Common myeloid progenitor, CD34-positive (primary cell): ENCODE measurements at places on chromosomes 13 and 19.

- H3K4me1 ChIP-seq: no peaks in the 10 kb centered on the region
- no peak overlapping the region for H3K27ac ChIP-seq
- no peaks in the 10 kb centered on the region for H3K27me3 ChIP-seq
- no peak for DNase-seq
- no peaks in the 10 kb centered on the region for H3K36me3 ChIP-seq
Measured at GRCh38 chr19:12873891-12874745, 7.1 kb downstream of the DNASE2 start.

- H3K27ac ChIP-seq: no peak overlapping the region
- H3K4me1 ChIP-seq: no peaks in the 10 kb centered on the region
- H3K4me3 ChIP-seq: no peak overlapping the region
- H3K27me3 ChIP-seq: peaks cover 10% of the 10 kb centered on the region
- no peak for DNase-seq
Measured at GRCh38 chr13:30927595-30927994, 4.9 kb upstream of the TEX26 start.

GRCh38 chr19:41501854-41502253 lies 58.9 kb downstream of the ERICH4 start:
- peaks cover 18% of the 10 kb centered on the region for H3K27me3 ChIP-seq
- H3K4me3 ChIP-seq: no peak overlapping the region
- H3K27ac ChIP-seq: no peak overlapping the region
- no peaks in the 10 kb centered on the region for H3K36me3 ChIP-seq
- DNase-seq: no peak
- no peaks in the 10 kb centered on the region for H3K4me1 ChIP-seq

DNA sequence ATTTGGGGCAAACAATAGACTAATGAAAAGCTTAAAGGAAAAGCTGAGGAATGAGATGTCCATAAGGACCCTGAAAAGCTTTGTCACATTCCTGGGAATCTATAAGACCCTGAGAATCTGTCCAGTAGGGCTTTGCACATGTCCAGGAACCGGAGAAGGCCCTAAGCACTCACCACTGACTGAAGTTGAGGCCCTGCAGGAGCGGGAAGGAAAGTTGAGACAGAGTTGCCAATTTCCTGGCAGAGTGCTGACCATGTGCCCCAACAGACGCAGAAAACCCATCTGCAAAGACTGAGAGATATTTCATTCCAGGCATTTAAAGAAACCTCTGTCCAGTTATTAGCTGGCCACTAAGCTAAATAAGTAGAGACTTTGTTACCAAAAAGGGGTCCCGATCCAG lies 890.5 kb downstream of the UQCRFS1 start:
- H3K27me3 ChIP-seq: peaks cover 6% of the 10 kb centered on the region
- H3K27ac ChIP-seq: no peak overlapping the region
- H3K4me1 ChIP-seq: peaks cover 6% of the 10 kb centered on the region
- no peak overlapping the region for H3K4me3 ChIP-seq
- DNase-seq: no peak

DNA sequence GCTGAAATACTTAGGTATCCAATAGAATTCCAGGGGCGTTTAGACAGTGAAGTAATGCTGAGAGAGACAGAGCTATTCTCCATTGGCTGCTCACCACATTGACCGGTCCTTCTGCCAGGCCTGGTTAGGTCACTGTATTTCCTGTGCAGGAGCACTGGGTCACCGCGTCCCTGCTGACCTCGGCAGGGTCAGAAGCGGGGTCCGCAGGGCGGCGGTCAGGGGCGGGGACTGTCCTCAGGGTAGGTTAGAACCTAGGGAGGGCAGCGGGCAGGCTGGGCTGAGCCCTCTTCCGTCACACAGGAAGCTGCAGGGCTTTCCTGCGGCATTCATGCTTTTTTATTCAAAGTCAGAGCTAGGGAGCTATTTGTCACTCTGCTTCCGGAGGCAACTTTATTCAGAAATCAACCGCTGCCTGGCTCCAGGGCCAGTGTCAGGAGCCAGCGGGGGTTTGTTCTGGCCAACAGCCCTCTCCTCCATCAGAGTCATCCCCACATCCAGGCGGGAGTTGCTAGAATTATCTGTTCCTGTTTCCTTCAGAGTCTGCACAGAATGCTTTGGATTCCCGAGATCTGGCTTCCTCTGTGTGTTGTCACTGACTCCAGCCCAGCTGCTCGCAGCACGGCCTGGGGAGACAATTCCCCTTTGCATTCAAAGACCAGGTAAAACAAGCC lies 81.2 kb upstream of the WASF3 start:
- H3K36me3 ChIP-seq: no peaks in the 10 kb centered on the region
- H3K4me1 ChIP-seq: peaks cover 10% of the 10 kb centered on the region
- H3K4me3 ChIP-seq: no peak overlapping the region
- DNase-seq: peak; percentile 26
- no peaks in the 10 kb centered on the region for H3K27me3 ChIP-seq
- H3K27ac ChIP-seq: no peak overlapping the region

DNA sequence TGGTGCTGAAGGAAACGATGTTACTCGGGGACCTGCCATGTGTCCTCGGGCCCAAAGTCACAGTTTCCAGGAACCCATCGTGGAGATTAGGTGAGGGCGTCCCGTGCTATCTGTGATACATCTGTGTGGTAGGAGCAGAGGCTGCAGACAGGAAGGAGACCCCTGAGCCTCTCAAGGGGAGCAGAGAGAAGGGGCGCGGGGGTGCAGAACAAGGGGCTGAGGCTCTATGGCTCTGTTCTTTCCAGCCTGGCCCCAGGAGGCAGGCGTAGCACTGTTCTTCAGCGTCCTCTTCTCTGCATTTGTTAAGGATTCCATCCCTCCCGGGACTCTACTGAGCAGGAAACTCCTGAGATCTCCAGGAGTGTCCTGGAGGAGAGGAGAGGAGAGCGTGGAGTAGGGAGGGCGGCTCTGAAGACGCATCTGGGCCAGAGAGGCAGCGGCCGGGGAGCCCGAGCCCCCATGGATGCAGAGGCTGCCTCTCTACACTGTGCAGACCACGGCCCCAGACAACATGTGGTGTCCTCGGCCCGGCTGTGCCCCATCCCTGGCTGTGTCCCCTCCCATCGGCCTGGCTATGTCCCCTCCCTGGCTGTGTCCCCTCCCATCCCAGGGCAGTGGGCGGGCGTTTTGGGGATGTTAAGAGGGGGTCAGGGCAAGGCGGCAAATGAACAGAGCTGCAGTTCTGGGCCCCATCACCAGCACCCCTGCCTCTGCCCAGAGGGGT lies 118.0 kb downstream of the ATP11A start:
- H3K27me3 ChIP-seq: no peaks in the 10 kb centered on the region
- no peaks in the 10 kb centered on the region for H3K4me1 ChIP-seq
- H3K4me3 ChIP-seq: no peak overlapping the region

- no peak overlapping the region for H3K4me3 ChIP-seq
- no peak overlapping the region for H3K27ac ChIP-seq
- no peak for DNase-seq
- H3K36me3 ChIP-seq: no peaks in the 10 kb centered on the region
- H3K4me1 ChIP-seq: no peaks in the 10 kb centered on the region
- no peaks in the 10 kb centered on the region for H3K27me3 ChIP-seq
Measured at GRCh38 chr13:77876176-77876575, 42.5 kb downstream of the EDNRB start.
